ENCODE measurements at places on chromosomes 1 and 21. TPM values are rescaled to one million over a fixed set of nuclear protein-coding genes. Genes with fewer than 3 reads are reported as not detected.

The SMYD3 gene
- 8.8 TPM for total RNA-seq

The SYPL2 gene
- 33.0 TPM for total RNA-seq

The TEDDM1 gene
- total RNA-seq: not detected

The DEPDC1 gene
- total RNA-seq: 0.43 TPM

The PRR9 gene
- not detected for total RNA-seq

The LDLRAD1 gene
- total RNA-seq: not detected

The CADM3 gene
- 6.4 TPM for total RNA-seq

The SLC25A34 gene
- 57.2 TPM for total RNA-seq

The HLX gene
- total RNA-seq: 5.0 TPM

The OR2G6 gene
- total RNA-seq: not detected

The TRIM45 gene
- total RNA-seq: 13.3 TPM

The MRPL24 gene
- total RNA-seq: 103 TPM

The VASH2 gene
- total RNA-seq: 1.4 TPM

The TLCD4 gene
- total RNA-seq: 53.6 TPM

The ATP1A2 gene
- total RNA-seq: 209 TPM

The PAPPA2 gene
- total RNA-seq: 0.35 TPM

The KIF2C gene
- total RNA-seq: 0.87 TPM

The CD5L gene
- 2.5 TPM for total RNA-seq

The SDHC gene
- 407 TPM for total RNA-seq

The AMY2A gene
- not detected for total RNA-seq

The NR1I3 gene
- total RNA-seq: not detected

The FAM72D gene
- total RNA-seq: not detected

The SELENBP1 gene
- 129 TPM for total RNA-seq

The OR2L5 gene
- not detected for total RNA-seq

The DMRTA2 gene
- total RNA-seq: not detected

The C1orf87 gene
- total RNA-seq: not detected

The FMO1 gene
- 0.35 TPM for total RNA-seq

The DMAP1 gene
- 27.5 TPM for total RNA-seq

The OR2L2 gene
- total RNA-seq: not detected

The ANKRD45 gene
- 0.16 TPM for total RNA-seq

The SGIP1 gene
- total RNA-seq: 3.5 TPM

The SLFNL1 gene
- total RNA-seq: 0.16 TPM

The SYNC gene
- total RNA-seq: 24.7 TPM

The GBP3 gene
- 9.3 TPM for total RNA-seq

The KRTAP7-1 gene
- not detected for total RNA-seq

The NIBAN1 gene
- 354 TPM for total RNA-seq

The IVNS1ABP gene
- 59.0 TPM for total RNA-seq

The DCST2 gene
- 0.35 TPM for total RNA-seq

The AADACL4 gene
- not detected for total RNA-seq

The CCDC27 gene
- total RNA-seq: not detected

The GUCA2A gene
- total RNA-seq: not detected

The ARMH1 gene
- total RNA-seq: 0.78 TPM

The CFHR4 gene
- not detected for total RNA-seq

The NUF2 gene
- 0.89 TPM for total RNA-seq

The MEF2D gene
- 99.7 TPM for total RNA-seq

The KLF17 gene
- not detected for total RNA-seq

The CAMK1G gene
- total RNA-seq: not detected

The ECE1 gene
- 49.3 TPM for total RNA-seq
